ENCODE measurements at places on chromosomes 5 and 9.

GRCh38 chr5:51996356-51996861 is 613.2 kb downstream of the ISL1 start:
- DNase-seq, result no peak

DNA sequence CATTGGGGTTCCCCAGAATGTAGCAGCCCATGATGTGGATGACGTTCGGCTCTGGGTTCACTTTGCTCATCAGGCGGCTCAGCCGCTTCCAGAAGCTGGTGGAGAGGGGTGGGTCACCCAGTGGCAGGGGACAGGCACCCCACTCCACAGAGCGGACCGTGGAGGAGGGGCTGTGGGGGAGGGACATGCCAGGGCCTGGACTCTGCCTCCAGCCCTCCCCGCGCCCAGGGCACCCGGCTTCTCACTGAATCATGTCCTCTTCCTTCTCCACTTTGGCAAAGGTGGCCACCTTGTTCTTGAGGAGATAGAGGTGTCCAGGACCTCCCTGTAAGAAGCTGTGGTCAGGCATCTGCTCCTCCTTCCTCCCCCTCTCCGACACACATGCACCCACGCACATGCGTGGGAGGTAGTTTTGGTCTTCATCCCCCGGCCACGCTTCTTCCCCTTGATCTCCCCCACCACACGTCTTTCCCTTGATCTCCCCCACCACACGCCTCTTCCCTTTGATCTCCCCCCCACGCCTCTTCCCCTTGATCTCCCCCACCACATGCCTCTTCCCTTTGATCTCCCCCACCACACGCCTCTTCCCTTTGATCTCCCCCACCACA is 8.9 kb upstream of the ENTPD8 start:
- no peak for DNase-seq

DNA sequence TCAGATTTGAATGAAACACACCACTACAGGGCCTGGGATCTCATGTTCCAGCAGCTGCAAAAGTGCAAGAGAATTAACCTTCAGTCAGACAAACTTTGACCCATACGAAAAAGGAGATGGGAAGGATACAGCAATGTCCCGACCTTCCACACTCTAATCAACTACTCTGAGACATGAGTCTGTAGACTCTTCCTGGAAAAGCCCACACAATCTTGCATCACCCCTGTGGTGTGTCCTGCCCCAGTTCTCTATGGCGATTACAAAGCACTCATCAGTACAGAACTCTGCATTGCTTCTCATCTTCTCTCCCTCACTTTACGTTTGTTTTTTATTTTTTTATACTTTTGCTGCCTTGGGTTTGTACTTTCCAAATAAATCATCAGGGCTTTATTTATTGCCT is 241.0 kb upstream of the KIF2A start:
- DNase-seq, result no peak

GRCh38 chr5:178624631-178625546 is 2.0 kb downstream of the CLK4 start:
- DNase-seq, result peak; percentile 1

DNA sequence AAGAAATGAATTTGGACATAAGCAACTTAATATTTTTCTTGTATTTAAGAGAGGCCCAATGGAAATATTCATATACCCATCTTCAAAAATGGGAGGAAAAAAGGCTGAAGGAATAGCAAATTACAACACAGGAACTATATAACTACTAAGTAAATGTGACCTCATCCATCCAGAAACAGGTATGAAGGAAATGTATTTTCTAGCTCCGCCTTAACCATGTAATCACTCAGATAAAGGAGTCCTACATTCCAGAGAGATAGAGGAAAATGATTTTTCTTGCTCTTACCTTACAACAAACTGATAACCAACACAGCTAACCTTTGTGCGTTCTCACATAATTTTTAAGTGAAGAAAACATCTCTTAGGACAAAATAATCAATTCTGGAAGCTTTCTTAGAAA is 96.5 kb downstream of the NR6A1 start:
- DNase-seq, result no peak

DNA sequence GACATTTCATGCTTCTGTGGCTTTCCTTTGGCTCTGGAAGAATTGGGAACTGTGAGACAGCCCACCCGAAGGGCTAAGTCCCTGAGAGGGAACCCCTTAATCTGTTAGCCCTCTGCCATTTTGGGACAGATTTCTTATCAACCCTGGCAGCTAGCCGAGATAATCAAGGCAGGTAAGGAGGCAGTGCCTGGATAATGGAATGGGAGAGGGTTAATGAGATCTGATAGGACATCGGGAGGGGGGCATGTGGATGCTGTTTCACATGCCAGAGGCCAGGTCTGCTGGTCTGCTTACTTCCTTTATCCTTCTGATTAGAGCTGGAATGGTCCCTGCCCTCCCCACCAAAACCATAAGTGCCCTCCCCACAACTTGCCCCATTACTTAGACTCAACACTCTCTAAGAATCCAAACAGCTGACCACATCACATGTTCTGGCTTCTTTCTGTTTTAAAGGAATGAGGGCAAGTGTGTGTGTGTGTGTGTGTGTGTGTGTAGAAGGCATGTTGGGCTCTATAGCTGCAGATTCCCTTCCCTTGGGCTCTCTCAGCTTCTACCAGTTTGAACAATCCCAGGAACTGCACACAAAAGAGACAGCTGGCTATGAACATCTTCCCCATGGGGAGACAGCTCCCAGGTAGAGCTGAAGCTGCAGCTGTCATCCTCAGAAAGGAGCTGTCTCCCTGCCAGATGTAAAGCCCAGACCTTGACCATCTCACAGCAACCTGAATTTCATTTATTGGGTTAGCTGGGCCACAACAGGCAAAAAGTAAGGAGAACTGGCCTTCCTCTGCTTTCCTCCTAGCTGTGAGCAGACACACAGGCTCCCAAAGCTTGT is 221.3 kb downstream of the PIK3R1 start:
- DNase-seq, result no peak

- no peak for DNase-seq
Observed at GRCh38 chr5:36726767-36727166, 120.4 kb downstream of the SLC1A3 start.

GRCh38 chr9:136138566-136138965 is 19.9 kb upstream of the TMEM250 start:
- DNase-seq, result peak; percentile 82

DNA sequence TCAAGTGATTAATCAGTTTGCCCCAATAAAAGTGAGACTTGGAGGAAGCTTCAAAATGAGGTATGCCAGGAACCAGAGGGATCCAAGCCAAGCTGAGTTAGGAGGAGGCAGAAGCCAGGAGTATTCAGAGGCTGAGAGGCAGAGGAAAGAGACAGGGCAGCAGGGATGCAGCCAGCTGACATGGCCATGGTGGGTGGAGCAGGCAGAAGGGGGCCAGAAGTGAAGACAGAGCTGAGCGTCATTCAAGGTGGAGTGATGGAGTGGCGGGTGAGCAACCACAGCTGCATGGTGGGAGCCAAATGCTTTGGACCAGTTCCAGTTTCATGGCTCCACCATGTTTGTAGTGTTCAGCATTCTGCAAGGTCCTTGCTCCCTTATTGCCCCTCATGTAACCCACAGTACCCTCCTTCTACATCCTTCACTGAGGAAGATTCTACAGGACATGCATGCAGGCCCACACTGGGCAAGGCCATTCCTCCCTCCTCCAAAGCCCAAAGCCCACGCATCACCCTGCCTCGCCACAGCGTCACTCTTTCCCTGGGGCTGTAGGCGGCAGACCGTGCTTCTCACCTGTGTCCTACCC is 100.6 kb downstream of the FSTL4 start:
- no peak for DNase-seq

GRCh38 chr5:74638544-74638969 is 2.0 kb downstream of the ENC1 start:
- peak; percentile 8 for DNase-seq

GRCh38 chr9:134919303-134919702 is 1.6 kb upstream of the FCN1 start:
- DNase-seq, result no peak

DNA sequence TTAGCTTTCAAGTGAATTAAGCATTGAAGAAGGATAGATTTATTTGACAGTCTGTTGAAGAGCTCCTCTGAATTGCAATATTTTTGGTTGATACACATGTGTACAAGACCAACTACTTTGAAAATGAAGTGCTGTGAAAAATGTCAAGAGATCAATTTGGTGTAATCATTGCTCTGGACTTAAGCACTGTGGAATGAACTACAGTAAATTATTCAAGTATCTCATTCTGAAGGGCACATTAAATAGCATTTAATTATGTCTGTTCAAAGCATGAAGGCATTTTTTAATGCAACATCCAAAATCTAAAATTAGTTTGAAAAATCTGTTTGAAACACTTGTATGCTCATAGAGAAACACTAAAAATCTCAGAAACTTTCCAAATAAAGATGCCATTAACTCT is 107.5 kb downstream of the CDH18 start:
- DNase-seq, result no peak

DNA sequence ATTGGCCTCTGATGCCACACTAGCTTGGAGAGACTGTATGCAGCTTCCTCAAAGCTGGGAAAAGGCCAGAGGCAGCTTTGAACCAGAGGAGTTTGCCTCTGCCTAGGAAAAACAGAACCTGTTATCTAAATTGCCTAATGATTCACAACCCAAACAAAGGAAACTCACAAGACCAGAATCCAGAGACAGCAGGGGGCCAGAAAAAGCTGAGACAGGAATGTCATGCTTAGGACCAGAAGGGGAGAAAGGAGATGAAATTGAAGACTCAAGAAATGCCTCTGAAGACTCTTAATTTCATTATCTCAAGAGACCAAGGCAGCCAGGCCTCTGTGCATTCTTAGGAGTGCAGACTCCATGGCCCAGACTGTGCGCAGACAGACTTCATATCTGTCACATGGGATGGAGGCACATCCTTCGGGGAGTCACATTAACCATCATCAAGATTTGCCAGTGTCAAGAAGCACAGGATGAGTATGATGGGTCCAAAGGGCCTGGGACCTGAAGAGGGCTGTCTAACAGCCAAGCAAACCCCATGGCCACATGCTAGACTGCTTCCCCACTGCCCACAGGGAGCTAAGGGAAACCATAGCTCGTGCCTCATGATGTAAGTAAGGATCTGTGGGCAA is 57.3 kb downstream of the ARSB start:
- DNase-seq, result no peak

DNA sequence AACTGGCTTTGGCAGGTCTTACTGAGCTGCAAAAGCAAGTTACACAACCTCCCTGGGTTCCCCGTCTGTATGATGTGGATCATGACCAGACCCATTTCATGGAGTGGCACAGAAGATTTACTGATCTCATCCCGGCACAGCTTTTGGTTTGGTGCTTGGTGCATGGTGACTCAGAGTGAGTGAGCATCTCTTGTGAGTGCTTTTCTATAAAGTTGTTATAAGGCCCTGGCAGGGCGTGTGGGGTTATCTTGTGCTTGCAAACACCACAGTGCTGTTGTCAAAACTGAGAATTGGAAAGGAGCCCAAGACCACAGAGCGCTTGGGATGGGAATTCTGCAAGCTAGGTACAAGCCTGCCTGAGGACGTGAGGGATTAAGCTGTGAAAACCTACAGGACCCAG is 425.2 kb downstream of the GADD45G start:
- no peak for DNase-seq

GRCh38 chr9:82538634-82539033 is 524.3 kb downstream of the RASEF start:
- DNase-seq, result no peak

DNA sequence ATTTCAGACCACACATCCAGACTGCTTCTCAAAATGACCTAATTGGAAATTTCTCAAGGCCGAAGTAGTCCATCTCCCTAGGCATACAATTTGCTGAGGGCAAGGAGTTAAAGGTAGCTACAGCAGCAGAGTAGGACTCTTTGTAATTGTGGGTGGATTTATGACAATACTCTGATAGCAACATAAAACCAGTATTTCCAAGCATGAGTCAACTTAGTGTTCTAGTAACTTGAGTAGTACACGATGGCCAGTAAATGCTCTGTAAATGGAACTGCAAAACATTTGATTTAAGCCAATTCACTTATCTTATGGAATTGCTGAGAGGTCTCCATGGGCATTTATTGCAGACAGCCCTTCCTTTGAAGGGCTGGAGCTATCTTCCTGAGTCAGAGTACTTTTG is 352.2 kb downstream of the PLK2 start:
- no peak for DNase-seq

GRCh38 chr9:118643118-118643517 is 726.1 kb downstream of the BRINP1 start:
- no peak for DNase-seq

GRCh38 chr9:94931036-94931633 is 204.6 kb downstream of the AOPEP start:
- no peak for DNase-seq

GRCh38 chr5:74310386-74310785 is 330.1 kb downstream of the ENC1 start:
- DNase-seq, result no peak

DNA sequence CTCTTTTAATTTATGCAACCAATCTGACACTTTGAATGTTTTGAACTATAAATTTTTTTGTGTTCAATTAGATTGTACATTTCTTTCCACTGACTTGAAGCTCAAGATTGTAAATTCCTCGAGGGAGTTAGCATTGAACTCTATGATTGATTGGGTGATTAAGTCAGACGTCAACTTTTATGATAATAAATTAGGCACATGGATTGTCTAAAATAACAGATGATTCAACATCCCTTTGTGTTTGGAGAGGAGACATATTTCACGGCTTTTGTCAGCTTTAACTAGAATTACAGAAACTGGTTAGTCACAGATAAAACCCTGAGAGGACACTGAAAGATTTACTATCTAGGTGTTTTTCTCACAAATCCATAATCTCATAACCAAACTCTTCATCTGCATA is 32.7 kb upstream of the TXNDC8 start:
- no peak for DNase-seq

DNA sequence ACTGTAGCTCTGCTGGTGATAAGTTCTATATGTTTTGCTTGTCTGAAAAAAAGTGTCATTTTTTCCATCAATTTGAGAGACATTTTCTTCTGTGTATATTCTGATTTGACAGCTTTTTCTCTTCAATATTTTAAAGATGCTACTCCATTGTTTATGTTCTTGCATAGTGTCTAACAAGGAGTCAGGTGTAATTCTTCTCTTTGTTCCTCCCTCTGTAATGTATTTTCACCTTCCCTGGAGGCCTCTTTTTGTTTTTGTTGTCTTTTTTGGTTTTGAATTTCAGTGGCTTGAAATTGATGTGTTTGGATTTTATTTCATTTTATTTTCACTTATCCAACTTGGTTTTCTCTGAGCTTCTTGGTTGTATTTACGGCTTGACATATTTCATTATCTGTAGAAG is 75.8 kb downstream of the ADCY2 start:
- no peak for DNase-seq
